ENCODE measurements at places on chromosomes 4 and X.

GRCh38 chr4:28759064-28759463 lies 1898.4 kb downstream of the STIM2 start:
- no peak for DNase-seq

DNA sequence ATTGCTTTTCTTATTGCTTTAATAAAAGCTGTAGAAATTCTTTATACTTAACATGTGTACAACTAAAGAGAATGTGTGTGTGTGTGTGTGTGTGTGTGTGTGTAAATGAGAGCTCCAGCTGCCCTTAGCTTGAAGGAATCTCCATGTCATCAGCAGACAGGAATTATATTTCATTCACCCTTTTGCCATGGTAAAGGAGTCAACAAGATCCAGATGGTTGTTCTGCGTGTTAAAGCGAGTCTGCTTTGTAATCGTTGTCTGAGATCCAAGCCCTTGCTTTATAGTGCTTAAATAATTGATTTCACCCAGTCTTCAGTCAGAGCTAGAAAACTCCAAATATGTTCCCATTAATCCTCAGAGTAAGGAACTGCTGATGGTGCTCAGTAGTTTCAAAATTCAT lies 285.5 kb downstream of the PDGFC start:
- no peak for DNase-seq

DNA sequence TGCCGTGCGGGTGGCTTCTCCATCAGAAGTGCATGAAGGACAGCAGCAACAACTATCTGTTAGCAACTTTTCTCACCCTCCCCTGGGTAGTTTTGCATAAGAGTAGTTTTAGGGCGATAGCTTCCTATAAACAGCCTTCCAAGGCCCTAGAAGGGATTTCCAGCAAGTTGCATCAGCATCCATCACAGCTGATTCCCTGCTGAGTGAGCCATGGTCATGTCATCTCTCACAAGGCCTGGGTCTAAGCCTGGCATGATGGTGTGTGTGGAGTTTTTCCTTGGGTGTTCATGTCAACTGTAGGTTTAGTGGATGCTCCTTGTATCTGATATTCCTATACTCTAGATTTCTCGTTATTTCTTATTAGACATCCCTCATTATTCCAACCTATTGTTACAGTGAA lies 2324.7 kb upstream of the AGA start:
- no peak for DNase-seq

DNA sequence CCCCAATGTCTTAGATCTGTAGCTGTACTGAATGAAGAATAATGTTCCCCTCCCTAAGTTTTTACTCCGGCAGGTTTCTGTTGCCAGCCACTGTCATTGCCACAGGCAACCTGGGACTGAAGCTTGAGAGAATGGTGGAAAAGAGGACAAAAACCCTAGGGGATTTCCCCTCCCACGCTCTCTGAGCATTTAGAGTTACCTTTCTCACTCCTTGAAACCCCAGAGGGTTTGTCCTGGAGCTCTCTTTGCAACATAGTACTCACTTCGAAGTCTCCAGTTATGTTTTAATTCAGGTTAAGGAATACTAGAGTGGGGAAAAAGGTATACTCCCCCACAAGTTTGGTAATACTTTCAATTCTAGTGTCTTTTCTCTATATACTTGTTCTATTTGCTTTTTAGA lies 31.5 kb downstream of the F8 start:
- no peak for DNase-seq

GRCh38 chr4:2356123-2357069 lies 62.0 kb downstream of the ZFYVE28 start:
- DNase-seq = no peak

- DNase-seq = no peak
Observed at GRCh38 chrX:110293658-110294057, 24.2 kb downstream of the AMMECR1 start.

DNA sequence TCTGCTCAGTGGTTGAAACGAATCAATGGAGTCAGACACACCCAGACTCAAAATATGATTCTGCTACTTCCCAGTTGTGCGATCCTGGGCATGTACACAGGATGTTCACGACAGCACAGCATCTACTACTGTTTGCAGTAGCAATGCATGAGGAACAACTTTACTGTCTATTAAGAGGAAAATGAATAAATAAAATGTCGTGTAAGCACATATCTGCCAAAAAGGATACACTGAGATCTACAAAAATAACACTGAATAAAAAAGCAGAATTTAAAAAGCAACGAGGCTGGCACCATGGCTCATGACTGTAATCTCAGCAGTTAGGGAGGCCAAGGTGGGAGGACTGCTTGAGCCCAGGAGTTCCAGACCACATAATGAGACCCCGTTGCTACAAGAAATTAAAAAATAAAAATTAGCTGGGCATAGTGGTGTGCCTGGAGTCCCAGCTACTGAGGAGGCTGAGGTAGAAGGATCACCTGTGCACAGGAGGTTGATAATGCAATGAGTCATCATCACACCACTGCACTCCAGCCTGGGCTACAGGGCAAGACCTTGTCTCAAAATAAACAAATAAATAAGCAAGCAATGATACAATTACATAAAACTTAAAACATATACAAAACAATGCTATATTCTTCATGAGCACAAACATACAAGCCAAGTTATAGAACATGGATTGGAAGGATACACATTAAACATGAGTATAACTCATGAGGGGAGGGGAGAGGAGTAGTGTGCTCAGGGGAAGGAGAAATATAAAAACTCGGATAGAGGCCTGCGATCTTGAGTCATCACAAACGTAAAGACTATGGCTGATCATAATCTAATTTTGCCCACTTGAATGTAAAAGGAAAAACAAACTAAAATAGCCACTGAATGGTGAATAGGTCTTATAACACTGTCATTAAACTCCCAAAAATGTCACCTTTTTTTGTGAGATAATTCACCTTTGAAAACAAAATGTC lies 8.6 kb downstream of the CFAP97 start:
- no peak for DNase-seq

- no peak for DNase-seq
Observed at GRCh38 chr4:143451186-143451585, 62.3 kb upstream of the SMARCA5 start.

DNA sequence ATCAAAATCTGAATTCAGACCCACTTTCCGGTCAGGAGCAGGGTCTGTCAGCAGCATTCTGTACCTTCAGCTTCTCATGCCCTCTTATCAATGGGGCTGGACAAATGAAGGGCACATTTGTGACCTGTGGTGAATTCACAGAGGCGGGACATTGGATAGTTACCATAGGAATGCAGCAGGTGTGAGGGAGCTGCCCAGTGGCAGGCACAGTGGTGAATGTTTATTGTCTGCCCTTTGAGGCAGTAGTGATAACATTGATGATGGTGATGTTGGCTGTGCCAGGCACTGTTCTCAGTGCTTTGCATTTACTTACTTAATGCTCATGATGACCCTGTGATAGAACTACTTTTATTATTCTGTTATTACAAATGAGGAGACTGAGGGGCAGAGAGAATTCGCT lies 101.2 kb upstream of the KIT start:
- no peak for DNase-seq

DNA sequence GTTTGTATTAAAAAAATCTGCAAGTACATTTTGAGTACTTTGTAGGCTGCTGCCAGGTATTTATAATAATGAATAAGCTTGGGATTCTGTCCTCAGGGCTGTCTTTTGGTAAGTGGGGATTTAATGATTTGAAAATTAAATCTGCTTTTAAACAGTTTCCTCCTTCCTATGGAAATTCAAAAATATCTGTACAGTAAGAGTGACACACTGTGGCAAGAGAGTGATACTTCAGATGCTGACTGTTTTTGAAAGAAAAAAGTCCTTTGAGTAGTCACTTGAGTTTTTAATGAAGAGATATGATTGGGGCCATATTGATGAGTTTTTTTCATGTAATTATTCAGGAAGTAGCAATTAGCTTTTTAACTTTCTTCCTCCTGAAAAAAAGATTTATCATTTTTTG lies 49.2 kb downstream of the SMARCAD1 start:
- no peak for DNase-seq

GRCh38 chr4:148834804-148835631 lies 392.8 kb upstream of the NR3C2 start:
- no peak for DNase-seq

Data from stimulated activated CD8-positive, alpha-beta memory T cell treated with anti-CD3 and anti-CD28 coated beads, Interleukin-7, amount 100 ng/mL, for 1 hour (primary cell).